ENCODE measurements at places on chromosomes 4 and X.

DNA sequence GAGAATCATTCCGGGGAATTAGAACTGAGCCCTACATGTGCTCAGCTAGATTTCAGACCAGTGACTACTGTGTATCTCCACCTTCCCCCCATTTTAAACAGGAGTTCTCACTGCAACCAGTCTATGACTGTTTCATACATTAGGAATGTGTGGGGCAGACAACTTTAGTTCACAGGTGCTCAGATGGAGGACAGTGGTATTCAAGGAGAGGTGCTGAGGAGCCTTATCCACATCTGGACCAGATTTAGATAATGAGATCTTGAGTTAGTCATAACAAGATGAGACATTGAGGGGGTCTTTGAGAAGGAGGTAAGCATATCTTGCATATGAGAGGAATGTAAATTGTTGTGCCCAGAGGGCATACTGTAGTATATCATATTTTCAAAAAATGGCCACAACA, 32.8 kb upstream of the RELL1 start:
- DNase-seq: no peak

- no peak for DNase-seq
These were observed 112.7 kb downstream of the TBL1X start for GRCh38 chrX:9577555-9577954.

GRCh38 chrX:370963-371745, 15.6 kb downstream of the PPP2R3B start:
- no peak for DNase-seq

DNA sequence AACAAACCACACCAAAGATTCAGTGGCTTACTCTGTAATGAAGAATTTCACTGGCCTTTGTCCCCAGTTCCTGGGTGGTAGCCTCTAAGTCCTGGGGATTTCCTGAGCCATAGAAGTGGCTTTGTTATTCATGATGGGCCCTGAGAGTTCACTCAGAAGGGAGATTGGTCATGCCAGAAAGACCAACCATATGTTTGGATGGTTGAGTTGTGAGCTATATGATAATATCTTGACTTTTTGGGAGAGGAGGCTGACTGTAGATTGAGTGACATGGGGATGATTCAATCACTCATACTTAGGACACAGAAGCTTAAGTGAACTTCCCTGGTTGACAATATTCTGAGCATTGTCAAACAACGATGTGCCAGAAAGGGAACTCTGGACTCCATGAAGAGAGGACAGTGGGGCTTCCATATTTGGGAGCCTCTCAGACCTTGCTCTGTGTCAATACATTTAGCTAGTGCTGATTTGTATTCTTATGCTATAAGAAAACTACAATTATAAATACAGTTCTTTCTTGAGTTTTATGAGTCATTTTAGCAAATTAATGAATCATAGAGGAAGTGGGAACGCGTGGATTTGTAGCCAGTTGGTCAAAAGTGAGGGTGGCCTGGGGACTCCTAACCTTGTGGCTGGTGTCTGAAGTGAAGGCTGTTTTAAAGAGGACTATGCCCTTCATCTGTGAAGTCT, 392.0 kb downstream of the GBA3 start:
- no peak for DNase-seq

DNA sequence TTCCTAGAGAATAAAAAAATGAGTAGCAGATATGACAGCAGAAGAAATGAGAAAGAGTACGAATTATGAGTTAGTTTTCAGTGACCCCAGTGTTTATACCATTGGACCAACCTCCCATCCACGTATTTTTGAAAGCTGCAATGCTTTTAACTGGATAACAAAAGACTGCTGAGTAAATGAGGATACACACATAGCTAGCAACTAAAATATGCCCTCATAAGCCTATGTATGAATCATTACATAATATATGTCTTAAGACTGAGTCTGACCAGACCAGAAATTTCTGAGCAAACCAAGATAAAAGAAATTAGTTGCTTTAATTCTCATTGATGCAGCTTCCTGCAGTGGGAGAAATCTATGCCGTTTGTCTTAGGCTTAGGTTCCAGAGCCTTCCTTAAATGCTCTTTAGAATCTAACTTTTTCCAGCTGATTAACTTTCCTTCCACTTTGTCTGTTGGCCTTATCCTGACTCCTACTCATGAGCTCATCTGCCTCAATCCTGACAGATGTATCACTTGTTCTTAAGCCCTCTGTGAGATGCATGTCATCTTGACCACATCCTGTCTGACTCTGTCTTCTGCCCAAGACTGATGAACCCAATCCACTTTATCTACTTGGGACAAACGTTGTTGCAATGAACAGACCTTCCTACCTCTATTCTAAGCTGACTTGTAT, 301.4 kb upstream of the AADAT start:
- no peak for DNase-seq

DNA sequence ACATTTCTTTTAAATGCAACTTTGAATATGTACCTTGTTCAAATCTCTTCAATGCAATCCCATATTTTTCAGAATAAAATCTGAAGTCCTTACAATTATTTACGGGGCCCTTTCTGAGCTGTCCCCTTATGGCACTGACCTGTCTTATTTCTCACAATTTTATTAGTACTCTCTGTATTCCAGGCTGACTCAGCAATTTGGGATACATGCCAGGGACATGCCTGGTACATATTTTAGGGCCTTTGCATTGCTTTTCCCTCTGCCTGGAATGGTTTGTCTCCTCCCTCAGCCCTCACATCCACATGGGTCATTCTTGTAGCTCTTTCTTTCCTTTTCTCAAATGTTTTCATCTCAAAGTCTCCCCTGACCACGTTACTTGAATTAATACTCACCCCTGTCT, 172.2 kb upstream of the TECRL start:
- no peak for DNase-seq

All from activated T-helper 1 cell treated with Interleukin-2 at 50 U/mL for 16 hours (primary cell).